CD8-positive, alpha-beta memory T cell (primary cell): ENCODE measurements at places on chromosomes 6 and 20.

- H3K36me3 ChIP-seq, result no peaks in the 10 kb centered on the region
- no peak for DNase-seq
- H3K27ac ChIP-seq, result no peak overlapping the region
- no peaks in the 10 kb centered on the region for H3K4me1 ChIP-seq
- H3K4me3 ChIP-seq, result no peak overlapping the region
- H3K27me3 ChIP-seq, result no peaks in the 10 kb centered on the region
Observed at GRCh38 chr6:169997187-169997929, 245.9 kb downstream of the ERMARD start.

DNA sequence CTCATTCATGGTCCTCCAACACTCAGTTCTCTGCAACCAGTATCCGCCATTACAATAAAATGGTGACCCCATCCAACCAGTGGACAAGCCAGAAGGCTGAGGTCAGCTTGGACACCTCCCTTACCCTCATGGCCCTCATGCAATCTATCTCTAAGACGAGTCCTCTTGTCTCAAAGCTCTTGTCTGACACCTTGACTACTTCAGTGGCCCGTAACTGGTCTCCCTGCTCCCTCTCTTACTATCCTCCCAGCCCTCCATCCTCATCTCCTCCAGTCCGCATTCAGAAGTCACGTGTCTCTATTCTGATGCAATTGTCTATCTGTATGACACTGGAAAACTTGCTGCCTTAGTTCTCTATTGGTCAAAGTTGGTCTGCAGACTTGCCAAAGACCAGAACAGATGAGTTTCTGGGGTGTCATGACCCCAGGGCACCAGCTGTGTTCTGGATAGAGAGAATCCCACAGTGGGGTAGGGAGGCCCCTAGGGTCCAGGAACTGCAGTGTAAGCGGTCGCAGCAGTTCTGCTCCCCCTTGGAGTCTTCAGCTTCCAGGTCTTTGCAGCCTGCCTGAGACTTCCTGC, 59.6 kb upstream of the RNF24 start:
- no peaks in the 10 kb centered on the region for H3K27me3 ChIP-seq
- H3K27ac ChIP-seq, result peak overlapping the region; percentile 31
- no peaks in the 10 kb centered on the region for H3K4me1 ChIP-seq
- H3K36me3 ChIP-seq, result no peaks in the 10 kb centered on the region
- no peak overlapping the region for H3K4me3 ChIP-seq

GRCh38 chr6:154229786-154230185, 126.8 kb downstream of the IPCEF1 start:
- peak overlapping the region; percentile 15 for H3K27ac ChIP-seq
- no peaks in the 10 kb centered on the region for H3K36me3 ChIP-seq
- H3K27me3 ChIP-seq, result no peaks in the 10 kb centered on the region
- peak; percentile 54 for DNase-seq

DNA sequence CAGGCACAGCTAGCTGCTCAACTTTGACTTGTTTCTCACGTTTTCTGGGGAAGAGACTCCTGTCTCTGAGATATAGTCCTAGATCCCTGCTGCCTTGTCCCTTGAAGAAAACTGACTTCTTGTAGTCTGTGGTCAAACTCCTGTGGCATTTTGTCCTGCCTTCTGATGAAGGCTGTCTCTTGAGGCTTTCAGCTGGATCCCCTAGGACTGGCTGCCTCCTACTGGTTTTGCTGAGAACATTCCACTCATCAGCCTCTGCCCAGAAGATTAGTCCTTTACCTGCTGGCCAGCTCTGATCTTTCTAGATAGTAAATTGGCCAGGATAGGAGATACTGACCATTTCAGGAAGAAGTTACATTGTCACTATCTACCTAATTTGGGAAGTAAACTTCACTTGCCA, 71.9 kb upstream of the CNR1 start:
- no peaks in the 10 kb centered on the region for H3K36me3 ChIP-seq
- H3K27ac ChIP-seq, result no peak overlapping the region
- H3K4me3 ChIP-seq, result no peak overlapping the region
- DNase-seq, result no peak

DNA sequence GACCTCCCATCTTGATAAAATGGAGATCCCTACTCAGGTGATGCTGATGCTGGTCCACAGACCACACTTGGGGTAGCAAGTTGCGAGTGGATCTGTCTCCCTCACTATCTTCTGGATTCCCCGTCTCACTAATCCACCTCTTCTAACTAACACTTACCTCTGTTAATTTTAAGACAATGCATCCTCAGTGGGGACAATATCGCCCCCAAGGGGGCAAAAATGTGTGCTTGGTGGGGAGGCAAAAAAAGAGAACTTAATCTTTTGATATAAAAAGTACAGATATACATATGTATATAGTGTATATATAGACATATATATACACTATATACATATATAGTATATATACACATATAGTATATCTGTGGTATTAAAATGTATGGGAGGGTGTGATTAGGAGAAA, 4.3 kb downstream of the LRFN2 start:
- H3K27ac ChIP-seq, result no peak overlapping the region
- DNase-seq, result no peak
- no peak overlapping the region for H3K4me3 ChIP-seq
- H3K4me1 ChIP-seq, result peaks cover 12% of the 10 kb centered on the region
- no peaks in the 10 kb centered on the region for H3K36me3 ChIP-seq
- H3K27me3 ChIP-seq, result peaks cover 4% of the 10 kb centered on the region

DNA sequence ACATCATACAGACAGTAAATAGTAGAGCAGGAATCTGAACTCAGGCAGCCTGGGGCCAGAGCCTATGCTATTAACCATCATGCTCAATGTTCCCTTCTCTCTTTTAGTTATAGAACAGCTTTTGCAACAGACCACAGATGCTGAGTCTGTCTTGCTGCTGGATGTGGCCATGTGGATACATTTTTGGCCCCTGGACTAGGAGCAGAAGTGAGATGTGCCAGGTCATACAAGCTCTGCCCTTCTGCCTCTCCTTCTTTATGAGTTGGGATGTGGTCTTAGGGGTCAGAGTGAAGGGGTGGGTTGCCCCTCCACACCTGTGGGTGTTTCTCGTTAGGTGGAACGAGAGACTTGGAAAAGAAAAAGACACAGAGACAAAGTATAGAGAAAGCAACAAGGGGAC, 14.6 kb upstream of the AARS2 start:
- H3K27me3 ChIP-seq, result peaks cover 6% of the 10 kb centered on the region
- H3K27ac ChIP-seq, result no peak overlapping the region
- no peak for DNase-seq
- H3K4me1 ChIP-seq, result no peaks in the 10 kb centered on the region
